ENCODE measurements at places on chromosomes 6 and 20.

GRCh38 chr20:14193443-14193842 lies 144.0 kb downstream of the FLRT3 start:
- no peak for DNase-seq

- peak; percentile 12 for DNase-seq
These were observed 18.9 kb upstream of the HLA-DOA start for GRCh38 chr6:33028220-33028849.

GRCh38 chr20:61801065-61801360 lies 264.7 kb downstream of the TAF4 start:
- no peak for DNase-seq

DNA sequence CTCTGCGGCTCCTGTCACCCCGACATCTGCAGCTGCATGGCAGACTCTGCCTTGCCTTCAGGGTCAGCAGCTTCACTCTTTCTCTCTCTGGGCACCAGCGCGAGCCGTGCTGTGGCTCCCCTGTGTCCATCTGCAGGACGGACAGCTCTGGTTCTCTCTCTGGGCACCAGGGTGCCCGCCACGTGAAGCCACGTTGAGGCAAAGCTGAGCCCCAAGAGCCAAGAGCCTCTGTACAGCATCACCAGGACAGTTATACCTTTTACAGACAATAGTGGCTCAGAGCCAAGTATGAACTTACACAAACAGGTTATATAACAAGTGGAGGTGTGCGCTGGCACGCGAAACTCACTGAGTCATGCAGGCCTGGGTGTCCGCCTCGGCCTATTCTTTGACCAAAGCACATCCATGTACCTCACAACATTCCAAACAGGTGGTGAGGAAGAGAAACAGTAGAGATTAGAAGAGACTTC lies 50.8 kb downstream of the FAM50B start:
- peak; percentile 88 for DNase-seq

- DNase-seq: no peak
These were observed 75.1 kb downstream of the IRAK1BP1 start for GRCh38 chr6:78942446-78942845.

GRCh38 chr6:84428300-84428907 lies 201.0 kb upstream of the CEP162 start:
- peak; percentile 68 for DNase-seq

GRCh38 chr6:125310994-125311649 lies 9.4 kb upstream of the HDDC2 start:
- peak; percentile 80 for DNase-seq

GRCh38 chr6:105570416-105570815 lies 167.5 kb upstream of the PREP start:
- no peak for DNase-seq

DNA sequence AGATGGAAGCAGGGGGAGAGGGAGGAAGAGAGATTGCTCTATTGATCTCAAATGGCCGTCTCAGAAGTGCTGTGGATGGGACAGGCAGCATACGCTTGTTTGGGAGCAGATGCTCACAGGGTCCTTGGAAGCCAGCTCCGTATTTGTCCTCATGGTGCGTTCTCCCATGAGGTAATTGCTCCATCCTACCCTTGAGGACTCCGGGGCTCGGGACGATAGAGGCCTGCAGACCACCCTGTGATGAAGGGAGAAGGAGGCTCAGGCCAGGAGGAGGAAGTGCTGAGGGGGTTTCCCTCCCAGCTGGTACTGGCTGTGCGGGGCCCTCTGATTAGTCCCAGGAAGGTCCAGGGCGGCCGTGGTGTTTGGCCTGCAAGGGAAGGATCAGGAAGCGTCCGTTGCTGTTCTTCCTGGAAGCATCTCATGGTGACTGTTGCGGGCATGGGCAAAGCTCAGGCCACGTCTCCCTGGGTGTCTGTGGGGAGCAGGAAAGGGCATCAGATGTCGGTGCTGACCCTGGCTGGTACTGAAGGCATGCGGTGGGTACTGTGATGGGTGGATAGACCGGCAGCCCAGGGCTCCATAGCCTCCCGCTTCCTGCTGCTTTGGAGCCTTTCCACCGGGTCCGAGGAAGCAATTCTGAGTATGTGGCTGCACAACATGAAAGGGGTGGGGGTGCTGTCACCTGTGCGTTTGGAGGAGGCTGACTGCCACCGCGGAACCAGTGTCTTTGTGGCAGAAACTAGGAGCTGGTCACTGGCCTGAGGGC lies 158.3 kb downstream of the SYCP2 start:
- DNase-seq: no peak

DNA sequence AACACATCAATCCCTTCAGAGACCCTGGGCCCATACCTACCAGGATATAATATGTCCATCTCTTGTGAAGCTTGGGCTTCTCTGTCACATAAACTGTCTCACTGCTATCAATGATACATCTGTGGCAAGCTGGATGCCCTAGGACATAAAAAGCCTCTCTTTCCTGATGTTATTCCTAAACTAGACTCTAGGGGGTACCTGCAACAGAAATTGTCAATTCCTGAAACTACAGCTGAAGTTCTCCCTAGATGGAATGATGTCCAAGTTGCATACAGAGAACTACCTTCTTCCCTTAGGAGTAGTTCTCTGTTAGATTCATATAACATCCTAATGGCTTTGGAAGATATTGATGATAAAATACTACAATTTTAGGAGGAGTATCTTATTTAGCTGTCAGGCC lies 35.8 kb downstream of the TBX18 start:
- DNase-seq: peak; percentile 64

GRCh38 chr6:152124429-152125074 lies 317.1 kb downstream of the ESR1 start:
- DNase-seq: peak; percentile 67

- no peak for DNase-seq
These were observed 185.2 kb upstream of the EXOC2 start for GRCh38 chr6:878179-878578.

DNA sequence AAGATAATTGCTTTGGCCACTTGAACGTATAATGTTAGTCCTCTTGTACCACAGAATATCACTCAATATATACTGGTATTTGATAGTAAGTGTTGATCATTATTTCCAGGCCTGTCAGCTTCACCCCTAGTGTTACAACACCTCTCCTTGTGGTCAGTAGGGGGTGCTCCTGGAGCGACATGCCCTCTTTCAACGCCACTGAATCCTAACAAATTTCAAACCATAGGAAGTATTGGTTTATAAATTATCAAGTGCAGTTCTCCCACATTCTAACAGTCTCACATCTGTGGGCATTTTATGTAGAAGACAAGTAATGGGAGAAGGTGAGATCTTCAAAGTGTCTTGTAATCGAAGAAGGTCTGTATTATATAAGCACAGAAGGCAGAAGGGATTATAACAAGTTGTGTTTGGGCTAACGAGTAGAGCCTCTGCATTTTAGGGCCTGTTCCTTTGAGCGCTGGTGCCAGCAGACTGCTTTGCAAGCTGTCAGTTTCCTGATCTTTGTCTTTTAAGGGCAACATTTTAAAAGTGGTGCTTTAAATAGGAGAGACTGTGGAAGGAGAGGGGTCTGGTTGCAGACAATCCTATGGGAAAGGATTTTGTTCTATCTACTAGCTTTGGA lies 57.1 kb upstream of the CEP162 start:
- DNase-seq: peak; percentile 20
